ENCODE measurements at places on chromosomes 3 and 15.

DNA sequence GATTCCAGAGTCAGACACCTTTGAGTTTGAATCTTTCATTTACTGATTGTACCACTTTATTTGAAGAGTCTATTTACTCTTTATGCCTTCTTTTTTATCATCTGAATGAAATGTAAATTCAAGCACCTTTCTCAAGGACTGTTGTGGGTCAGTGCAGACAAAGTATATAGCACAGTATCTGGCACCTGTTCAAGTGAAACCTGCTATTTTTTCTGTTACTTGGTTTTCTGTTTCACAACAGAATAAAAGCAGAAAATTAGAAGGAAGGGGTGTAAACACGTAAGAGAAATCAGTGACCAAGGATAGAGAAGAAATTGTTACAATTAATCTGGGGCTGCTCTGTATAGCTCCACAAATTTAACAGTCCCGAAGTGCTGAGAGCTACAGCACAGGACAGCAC is 357.4 kb downstream of the RSL24D1 start:
- DNase-seq, result no peak

- DNase-seq, result no peak
These were observed 68.9 kb downstream of the ARMC8 start for GRCh38 chr3:138256022-138256421.

- no peak for DNase-seq
These were observed 202.1 kb downstream of the GREM1 start for GRCh38 chr15:32919749-32920414.

DNA sequence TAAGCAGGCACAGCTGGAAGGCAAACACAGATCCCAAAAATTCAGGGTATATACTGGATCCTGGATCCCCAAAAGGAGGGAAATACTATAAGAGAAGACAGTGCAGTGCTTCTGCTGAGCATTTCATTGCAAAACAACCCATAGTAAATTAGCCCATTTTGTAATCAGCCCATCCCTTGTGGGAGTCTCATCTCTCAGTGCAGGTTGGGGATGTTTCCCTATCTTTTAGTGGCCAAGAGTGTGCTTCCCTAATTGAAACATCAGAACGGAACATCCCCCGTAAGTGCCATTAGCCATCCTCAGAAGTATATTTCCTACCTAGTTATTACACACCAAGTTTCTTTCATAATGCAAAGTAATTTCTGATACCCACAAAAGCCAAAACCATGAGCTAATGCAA is 11.2 kb upstream of the MTMR14 start:
- DNase-seq, result no peak

All from CD14-positive monocyte (primary cell).